NCI-H1105 (cell line): ENCODE measurements at places on chromosomes 12 and 14.
A peak's percentile ranks its signal among the peaks of the same experiment; 100 is the strongest.

- no peak for DNase-seq
Measured at GRCh38 chr14:85214471-85214870, 315.5 kb upstream of the FLRT2 start.

DNA sequence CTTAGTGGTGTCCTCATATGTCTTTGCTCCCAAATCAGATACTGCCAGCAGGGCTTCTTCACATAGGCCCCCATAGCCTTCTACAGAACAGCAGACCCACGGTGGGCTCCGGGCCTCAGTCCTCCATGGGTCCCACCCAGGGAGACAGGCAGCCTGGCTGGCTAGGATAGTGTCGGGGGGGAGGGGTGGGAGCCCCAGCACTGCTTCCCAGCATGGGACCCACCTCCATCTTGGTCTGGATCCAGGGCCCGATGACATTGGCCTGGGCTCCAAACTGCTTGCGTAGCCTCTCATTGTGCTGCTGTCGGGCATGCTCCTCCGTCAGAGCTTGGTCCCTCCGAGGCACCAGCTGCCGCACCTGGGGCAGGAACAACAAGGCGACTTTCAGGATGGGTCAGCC is 89.4 kb upstream of the ZFP36L1 start:
- DNase-seq: no peak

GRCh38 chr12:27220055-27220987 is 23.8 kb upstream of the STK38L start:
- DNase-seq: no peak

- DNase-seq: no peak
Measured at GRCh38 chr14:51954031-51954430, 35.3 kb upstream of the RTRAF start.

GRCh38 chr14:32319368-32320049 is 9.6 kb upstream of the AKAP6 start:
- DNase-seq: no peak

- no peak for DNase-seq
Measured at GRCh38 chr14:64405295-64405694, 17.1 kb downstream of the MTHFD1 start.

GRCh38 chr12:90520002-90520734 is 434.8 kb downstream of the CCER1 start:
- no peak for DNase-seq

DNA sequence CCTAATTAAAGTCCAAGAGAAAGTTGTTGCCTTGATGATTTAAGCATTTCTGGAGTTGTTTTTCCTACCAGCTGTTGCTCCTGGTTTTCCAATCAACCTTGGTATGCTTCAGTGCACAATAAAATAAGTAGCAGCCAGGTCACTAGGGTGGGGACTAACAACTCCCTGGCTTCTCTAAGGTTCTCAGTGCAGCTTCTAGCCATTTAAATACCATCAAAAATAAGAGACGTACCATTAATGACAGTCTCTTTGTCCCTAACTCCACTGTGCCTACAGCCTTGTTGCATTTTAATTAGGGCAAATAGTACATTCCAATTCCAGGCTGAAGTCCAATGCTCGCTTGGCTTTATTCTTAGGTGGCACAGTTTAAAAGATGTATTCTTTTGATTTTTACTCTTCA is 11.8 kb downstream of the STON2 start:
- DNase-seq: no peak

- no peak for DNase-seq
Measured at GRCh38 chr12:93526786-93527428, 45.6 kb upstream of the SOCS2 start.

DNA sequence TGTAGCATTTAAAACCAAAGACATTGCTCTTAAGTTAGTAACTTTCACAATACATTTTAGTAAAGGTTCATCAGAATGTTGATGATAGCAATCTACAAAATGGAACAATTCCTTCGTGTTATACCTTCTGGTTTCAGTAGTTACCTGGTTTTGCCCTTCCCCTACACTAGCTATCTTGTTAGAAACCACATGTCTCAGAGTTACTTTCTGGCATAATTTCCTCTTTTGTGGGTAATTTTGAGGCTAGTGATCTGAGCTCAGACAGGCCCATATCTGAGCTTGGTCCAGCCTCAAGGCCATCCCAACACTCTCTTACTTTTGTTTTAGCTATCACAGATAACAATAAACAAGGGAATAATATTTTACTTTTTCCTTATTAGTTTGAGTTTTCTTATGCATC is 196.9 kb downstream of the KITLG start:
- no peak for DNase-seq

GRCh38 chr12:81207664-81208063 is 129.8 kb downstream of the ACSS3 start:
- DNase-seq: no peak

- no peak for DNase-seq
Measured at GRCh38 chr12:54368025-54368708, 3.9 kb upstream of the GPR84 start.

DNA sequence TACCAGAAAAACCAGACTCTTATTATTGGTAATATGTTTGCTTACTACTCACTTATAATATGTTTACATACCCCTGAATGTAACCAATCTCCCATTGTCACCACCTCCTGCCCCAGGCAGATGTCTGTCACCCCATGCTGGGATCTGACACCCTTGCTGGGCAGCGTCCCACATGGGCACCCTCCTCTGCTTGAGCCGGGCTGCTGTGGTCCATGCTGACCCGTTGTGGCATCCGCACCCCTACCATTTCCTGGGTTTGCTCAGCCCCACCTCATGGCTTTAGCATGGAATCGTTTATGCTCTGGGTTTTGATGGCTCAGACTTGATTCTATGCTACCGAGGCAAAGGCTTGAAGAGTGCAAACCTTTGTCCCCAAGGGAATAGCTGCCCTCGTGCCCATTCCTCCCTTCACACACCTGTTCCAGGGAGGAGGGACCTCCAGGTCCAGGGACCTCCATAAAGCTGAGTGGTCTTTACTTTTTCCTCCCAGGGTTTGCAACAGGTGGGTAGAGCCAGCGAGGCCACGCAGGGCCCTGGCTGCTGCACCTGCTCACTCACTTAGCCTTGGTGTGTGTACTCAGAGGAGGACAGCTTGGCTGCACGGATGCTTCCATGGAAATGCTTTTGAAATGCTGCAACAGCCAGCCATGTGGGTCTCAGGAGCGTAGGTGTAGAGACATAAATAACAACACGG is 68.7 kb downstream of the PRMT8 start:
- DNase-seq: no peak

DNA sequence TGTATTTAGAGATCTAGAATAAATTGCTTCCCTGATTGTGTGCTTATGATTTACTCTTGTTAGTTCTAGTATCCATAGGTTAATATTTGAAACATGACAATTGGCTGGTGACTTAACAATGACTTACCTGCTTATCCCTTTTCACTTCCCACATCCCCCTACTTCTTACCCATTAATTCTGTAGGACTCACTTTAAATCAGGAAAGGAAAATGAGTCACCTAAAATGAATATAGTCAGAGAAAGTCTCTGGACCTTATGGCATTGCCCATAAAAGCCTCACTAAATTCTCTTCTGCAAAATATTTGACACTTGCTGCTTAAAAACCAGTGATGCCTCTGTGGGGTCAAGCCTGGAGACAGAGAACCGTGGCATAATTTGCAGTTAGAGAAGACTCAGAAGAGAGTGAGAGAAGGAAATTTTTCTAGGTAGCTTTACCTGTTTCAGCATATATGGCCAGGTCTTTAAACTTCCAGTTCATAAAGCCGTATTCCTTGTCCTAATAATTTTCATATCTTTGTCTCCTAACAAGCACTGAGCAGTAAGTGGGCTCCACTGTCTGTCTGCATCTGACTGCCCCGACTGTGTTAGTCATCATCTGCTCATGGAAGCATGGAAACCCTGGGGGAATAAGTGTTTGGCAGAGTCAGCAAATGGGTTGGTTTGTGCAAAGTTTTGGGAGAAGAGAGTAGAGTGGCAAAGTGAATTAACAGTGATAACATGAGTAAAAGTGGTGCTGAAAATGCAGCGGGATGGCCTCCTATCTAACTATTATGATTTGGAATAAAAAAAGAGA is 294.4 kb downstream of the AKAP6 start:
- DNase-seq: no peak

GRCh38 chr14:68140806-68141205 is 321.2 kb downstream of the RAD51B start:
- DNase-seq: no peak

- no peak for DNase-seq
Measured at GRCh38 chr12:122518908-122519307, 7.8 kb downstream of the RSRC2 start.

GRCh38 chr12:226401-226800 is 12.4 kb upstream of the SLC6A12 start:
- no peak for DNase-seq

- DNase-seq: no peak
Measured at GRCh38 chr14:100540141-100540925, 46.9 kb downstream of the BEGAIN start.

DNA sequence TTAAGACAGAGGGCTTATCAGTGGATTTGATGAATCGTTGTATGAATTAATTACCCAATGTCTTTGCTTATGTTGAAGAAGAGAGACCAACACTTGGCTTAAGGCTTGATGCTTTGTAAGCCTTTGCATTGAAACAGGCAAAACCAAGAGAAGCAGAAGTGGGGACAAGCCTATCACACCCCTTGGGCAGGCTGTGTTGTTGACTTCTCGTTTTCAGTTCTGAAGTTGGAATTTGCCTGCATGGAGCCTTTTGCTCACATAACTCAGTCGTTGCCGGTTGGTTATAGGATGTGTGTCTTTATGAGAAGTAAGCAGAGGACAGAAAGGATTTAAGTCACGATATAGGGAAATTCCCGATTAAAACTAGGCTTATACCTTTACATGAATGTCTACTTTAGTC is 94.7 kb downstream of the CCDC92 start:
- DNase-seq: no peak

- DNase-seq: no peak
Measured at GRCh38 chr12:100651694-100652093, 78.2 kb downstream of the GAS2L3 start.

- DNase-seq: peak; percentile 34
Measured at GRCh38 chr14:89121968-89122620, 294.9 kb downstream of the FOXN3 start.

GRCh38 chr14:90553921-90554336 is 157.1 kb downstream of the CALM1 start:
- peak; percentile 45 for DNase-seq

DNA sequence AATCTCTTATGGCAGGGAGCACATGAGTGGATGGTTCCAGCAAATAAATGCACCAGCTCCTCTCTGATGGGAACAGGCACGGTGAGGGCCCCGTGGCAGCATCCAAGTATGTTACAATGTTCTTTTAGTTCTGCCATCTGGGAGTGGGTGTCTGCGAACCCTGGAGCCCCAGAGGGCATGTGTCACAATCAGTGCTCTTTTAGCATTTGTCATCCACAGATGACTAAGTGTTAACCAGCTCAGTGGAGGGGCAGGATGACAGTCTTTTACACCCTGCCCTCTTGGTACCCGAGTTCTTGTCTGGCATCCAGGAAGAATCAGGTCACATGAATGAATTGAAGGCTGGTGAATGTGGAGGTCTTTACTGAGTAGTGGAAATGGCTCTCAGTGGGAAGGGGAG is 560.4 kb upstream of the FLRT2 start:
- DNase-seq: no peak

DNA sequence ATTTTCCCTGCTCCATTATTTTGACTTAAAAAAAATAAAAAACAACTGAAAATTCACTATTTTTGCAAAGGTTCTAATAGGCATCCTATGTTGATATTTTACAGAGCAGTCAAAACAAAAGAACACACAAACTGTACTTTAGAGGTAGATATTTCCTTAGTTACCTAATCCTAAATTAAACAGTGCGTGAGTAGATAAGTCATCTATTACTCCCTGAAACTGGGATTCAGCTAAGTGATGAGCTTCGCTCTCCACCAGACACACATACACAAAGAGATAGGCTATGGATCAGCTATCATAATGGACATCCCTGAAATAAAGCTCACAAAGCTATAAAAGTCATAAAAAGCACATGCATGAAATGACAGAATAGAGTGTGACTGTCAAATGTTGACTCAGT is 398.7 kb downstream of the SOX5 start:
- DNase-seq: no peak

DNA sequence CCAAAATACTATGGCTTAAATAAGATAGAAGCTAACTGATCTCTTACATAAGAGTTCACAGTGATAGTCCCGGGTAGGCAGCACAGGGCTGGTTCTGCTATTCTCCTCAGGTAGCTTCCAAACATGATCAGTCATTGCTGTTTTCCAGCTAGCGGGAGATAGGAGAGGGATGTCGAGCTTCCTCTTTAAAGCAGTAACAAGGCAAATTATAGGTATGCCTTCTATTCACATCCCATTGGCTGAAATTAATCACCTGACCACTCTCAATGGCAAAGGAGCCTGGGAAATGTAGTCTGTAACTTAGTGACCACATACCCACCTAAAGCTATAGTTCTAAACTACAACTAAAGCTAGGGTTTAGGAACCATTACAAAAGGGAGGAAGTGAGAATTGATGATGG is 34.5 kb upstream of the VRK1 start:
- no peak for DNase-seq

DNA sequence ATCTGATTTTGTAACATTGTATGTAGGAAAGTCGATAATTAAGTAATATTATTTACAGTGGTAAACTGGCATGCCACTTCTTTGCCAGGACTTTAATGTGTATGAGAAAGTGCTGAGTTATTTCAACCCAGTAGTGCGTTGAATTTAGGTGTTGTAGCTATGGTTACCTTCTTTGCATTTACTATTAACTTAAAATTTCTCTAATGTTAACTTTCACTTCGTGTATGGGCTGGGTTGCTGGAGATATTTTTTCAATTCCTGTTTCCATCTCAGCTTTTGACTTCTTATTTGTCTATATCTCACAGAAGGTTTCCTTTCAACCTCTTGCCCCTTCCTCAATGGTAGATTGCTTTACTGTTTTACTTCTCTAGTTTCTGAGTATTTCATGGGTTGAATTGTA is 1345.6 kb downstream of the FSCB start:
- DNase-seq: no peak

GRCh38 chr12:106767954-106768822 is 6.3 kb upstream of the RIC8B start:
- no peak for DNase-seq

GRCh38 chr12:67630373-67631088 is 18.0 kb upstream of the DYRK2 start:
- DNase-seq: no peak

GRCh38 chr12:52812749-52813148 is 1.2 kb downstream of the KRT4 start:
- no peak for DNase-seq

GRCh38 chr12:120468821-120469449 is 613 bp downstream of the SRSF9 start:
- peak; percentile 57 for DNase-seq

DNA sequence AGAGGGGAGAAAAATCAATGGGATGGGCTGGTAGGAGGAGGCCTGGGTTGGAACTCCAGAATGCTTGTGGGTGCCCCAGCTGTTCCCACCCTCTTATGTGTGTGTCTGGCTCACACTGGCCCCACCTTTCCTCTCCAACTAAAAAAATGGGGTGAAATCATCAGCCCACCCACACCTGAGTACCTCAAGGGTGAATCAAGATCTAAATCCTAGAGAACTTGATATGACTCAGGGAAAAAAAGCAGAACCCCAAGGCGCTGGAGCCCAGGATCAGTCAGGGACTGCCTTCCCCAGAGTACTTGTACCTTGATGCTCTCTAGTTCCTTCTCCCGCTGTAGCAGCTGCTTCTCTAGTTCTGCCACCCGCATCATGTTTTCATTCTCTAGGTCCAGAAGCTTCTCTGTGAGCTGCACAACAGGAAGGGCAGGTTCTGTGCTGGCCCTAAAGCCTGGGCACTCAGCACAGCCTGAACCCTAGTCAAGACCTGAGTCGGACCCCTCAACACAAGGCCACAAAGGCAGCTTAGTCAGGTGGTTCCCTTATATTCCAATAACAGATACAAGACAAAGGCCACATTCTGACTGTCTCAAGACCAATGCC is 29.7 kb downstream of the PRPF40B start:
- DNase-seq: no peak
